Activated CD4-positive, alpha-beta T cell treated with anti-CD3 and anti-CD28 coated beads, Interleukin-2, Interleukin-6, amounts not matched to agents 100 ng/mL and 50 ng/mL, durations not matched to agents 16 hours and 8 hours (primary cell): ENCODE measurements at places on chromosomes 1 and 21.

GRCh38 chr1:113946678-113947387 lies 17.7 kb downstream of the HIPK1 start:
- no peak for DNase-seq

DNA sequence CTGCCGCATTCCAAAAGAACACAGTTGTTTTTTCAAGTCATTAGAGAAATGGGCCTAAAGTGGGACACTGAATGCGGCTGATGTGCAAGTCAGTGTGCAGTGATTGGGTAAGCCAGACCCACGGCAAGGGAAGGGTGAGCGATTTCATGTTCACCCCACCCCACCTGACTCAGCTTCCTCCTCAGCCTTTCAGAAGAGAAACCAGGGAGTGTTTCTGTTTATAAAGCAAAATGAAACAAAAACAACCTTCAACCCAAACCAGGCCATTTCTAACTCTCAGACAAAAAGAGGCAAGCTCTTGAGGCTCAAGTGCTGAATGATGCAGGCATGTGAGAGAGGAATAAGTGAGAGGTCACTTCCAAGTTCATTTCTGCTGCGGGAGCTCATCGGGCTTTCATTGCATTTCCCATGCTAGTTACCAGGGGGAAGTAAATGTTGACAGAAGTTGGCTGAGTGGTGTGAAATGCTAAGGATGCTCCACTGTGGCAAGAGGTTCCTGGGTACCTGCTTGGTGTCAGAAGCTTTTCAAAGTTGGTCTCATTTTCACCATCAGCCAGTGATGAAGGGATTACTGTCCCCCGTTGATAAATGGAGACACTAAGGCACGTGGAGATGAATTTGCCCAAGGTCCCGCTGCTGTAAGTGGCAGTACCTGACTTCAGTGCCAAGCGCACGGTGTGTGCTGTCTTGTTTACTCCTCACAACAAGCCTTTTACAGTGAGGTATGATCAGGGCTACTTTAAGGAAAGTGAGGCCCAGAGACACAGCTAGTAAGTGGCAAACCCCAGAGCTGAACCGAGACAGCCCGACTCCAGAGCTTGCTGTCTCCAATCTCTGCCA lies 29.1 kb downstream of the STPG1 start:
- DNase-seq: peak; percentile 79

DNA sequence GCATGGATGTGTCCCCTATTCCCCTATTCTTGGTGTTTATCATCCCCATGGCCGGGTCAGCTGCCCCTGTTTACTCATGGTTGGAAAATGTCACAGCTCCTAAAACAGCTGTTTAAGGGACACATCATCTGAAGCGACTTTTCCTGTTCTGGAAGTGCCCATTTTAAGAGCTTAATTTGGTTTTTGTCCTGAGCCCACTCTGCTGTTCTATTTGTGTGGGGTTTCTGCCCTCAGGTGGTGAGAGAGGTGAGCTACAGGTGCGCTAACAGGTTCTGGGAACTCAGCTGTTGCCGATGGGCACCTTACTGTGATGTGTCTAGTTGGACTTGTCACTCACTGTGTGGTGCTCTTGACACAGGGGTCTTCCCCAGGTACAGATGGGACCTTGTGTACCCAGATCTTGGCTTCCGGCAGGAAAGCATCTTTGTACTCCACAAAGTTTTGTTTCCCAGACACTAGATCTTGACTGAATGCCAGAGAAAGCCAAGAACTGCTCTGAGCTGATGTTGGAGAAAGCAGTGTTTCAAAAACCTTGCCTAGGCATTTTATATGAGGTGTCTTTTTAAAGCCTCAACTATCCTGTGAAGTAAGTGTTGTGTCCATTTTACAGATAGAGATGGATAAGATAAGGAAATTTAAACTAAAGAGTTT lies 59.0 kb upstream of the CD1D start:
- DNase-seq: peak; percentile 32

GRCh38 chr1:53637511-53638359 lies 101.2 kb downstream of the GLIS1 start:
- DNase-seq: no peak

DNA sequence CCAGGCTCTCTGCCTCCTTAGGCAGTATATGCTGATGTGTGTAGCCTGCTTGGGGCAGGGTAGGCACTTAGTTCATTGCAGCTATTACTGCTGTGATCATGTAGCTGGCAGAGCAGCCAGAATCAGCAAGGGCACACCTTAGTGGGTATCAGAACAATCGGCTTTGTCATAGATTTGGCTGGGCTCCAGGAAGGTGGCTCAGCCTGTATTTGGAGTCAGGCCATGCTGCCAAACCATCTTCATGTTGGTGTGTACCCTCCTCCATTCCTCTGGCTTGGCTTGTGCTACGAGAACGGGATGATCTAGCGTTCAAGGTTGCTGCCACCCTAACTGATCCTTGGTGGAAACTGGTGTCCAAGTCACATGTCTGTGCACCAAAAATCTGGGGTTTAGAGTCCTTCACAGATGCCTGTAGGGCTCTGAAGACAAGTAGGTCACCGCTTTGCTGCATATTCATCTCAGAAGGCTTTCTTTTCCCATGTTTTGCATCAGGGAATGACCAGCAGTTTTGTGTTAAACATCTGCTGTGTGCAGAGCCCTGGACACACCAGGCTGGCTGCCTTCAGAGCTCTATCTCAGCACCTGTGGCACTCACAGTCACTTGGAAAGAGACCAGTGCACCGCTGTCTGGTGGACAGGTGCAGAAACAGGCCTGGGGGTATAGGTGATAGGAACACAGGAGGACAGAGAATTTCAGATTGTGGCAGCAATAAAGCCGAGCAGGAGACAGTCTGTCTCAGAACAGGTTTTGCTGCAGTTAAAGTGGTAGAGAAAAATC lies 23.7 kb downstream of the VANGL1 start:
- DNase-seq: no peak

DNA sequence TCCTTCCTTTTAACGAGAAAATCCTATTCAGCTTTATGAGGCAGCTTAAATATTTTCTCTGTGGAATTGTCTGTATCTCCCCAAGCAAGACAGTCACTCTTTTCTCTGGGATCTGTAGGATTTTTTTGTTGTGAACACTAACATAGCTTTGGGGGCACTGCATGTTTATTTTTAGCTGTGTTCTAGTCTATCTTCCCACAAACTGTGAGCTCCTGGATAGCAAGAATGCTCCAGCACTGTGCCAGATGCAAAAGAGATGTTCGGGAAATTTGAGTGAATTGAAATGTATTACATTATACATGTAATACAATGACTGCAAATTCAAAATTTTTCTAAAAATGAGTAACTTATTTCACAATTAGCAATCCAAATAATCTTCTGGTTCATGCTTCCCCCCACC lies 282.2 kb downstream of the PLPP3 start:
- DNase-seq: no peak

DNA sequence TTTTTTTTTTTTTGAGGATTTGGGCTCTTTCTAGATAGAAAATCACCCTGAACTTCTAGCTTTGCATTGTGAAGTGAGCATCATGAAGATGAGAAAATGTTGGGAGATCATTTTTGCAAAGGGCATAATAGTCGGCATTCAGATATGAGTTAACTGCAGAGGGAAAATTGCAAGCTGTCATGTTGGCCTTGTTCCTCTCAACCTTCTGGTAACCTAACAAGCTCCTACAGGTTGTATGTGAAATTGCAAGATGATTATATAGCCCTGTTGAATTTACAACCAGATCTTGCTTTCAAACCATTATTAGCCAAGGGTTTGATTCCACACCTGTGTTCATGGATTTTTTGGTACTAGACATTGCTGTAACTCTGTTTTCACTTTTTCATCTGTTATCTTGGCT lies 2.2 kb downstream of the ELOA start:
- DNase-seq: peak; percentile 45

- no peak for DNase-seq
Observed at GRCh38 chr1:154578058-154578418, 10.5 kb downstream of the CHRNB2 start.

- peak; percentile 72 for DNase-seq
Observed at GRCh38 chr1:58739856-58740466, 40.1 kb upstream of the MYSM1 start.

GRCh38 chr1:150372580-150372979 lies 8.6 kb downstream of the RPRD2 start:
- DNase-seq: no peak

GRCh38 chr1:183276386-183277080 lies 90.5 kb downstream of the LAMC2 start:
- DNase-seq: no peak

DNA sequence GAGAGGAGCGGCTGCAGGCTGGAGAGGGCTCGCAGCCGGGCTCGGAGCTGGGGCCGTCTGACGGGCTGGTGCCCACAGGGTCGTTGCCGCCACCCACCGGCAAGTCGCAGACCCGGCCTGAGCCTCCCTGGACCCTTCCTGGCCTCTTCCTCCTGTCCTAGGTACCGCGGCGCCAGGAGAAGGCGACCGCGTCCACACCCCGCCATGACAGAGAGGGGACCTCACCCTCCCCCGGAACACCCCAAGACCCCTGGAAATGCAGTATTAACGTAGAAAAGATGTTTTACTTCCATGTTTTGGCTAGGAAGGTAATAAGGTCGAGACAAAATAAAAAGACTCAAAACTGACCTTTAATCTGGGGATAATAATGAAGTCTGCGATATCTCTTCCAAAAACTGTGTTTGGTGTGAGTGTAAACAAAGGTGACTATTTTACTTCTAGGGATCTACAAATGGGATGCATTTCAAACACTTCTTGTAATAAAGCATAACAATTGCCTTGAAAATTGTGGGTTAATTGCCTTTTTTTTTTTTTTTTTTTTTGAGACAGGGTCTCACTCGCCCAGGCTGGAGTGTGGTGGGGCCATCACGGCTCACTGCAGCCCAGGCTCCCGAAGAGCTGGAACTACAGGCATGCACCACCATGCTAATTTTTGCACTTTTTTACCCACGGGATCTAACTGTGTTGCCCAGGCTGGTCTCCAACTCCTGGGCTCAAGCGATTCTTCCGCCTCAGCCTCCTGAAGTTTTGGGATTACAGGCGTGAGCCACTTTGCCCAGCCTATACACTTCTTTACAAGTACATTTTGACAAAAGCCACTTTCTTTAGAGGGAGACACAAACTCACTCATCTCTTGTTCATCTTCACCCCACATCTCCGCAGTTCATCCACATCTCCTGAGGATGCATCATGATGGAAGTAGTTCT lies 838 bp upstream of the RSRP1 start:
- DNase-seq: peak; percentile 0

- no peak for DNase-seq
Observed at GRCh38 chr1:207429963-207430362, 24.2 kb upstream of the CR2 start.

GRCh38 chr1:205245096-205245495 lies 17.4 kb downstream of the TMCC2 start:
- DNase-seq: no peak

DNA sequence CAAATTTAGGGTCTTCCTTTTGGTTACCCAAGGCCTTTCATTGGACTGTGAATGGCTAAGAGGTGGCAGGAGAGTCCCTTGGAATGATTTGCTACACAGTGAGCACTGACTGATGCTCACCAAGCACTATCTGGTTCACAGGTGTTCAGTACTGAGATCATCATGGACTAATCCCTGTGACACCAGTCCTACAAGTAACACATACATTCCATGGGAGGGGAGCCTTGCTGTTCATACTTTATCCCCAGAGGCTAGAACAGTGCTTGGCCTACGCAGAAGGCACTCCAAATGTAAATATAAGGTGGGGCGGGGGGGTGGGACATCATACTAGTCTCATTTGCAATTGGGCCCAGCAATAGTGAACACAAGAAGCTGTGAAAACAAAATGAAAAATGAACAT lies 20.5 kb upstream of the TMEM200B start:
- DNase-seq: no peak

DNA sequence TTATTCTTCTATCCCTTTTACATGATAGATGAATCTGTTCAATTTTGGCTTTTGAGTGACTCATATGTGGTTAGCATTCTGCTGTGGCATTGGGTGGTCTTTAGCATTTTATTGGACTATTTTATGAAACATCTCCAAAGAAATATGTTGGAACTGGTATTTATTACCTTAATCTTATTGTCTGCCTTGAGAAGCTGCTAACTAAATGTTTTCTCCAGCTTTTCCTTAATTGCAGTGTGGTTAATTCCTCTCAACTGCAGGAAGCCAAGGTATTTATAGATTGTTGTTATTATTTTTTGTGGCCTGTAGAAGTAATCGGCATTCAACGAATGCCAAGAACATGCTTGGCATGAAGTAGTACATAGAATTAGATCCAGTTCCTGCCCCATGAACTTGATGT lies 64.1 kb downstream of the NOS1AP start:
- no peak for DNase-seq

DNA sequence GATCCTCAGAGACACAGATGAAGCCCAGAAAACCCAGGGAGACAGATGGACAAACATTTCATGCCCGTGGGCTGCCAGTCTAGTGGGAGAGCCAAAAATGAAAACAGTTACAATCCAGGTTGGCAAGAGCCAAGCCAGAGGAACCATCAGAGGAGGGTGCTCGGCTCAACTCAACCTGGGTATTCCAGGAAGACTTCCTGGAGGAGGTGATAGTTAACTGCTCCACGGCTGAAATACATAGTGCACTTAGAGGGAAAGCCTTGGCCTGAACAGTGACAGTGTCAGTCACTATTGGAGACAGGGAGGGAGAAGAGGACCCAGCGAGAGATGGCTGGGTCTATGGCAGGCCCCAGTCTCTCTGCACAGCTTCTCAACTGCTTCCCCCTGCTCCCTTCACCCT lies 1.9 kb downstream of the ARHGEF19 start:
- no peak for DNase-seq

GRCh38 chr1:41735631-41736260 lies 183.0 kb downstream of the HIVEP3 start:
- no peak for DNase-seq
